Kidney (tissue), 22 donors: ENCODE measurements at places on chromosomes 4 and X. TPM values are rescaled to one million over a fixed set of nuclear protein-coding genes. Genes with fewer than 3 reads are reported as not detected.

CUL4B gene
- total RNA-seq, result 34.7 TPM

HTN1 gene
- total RNA-seq, result not detected

RASSF6 gene
- 8.8 TPM for total RNA-seq

JADE3 gene
- 13.1 TPM for total RNA-seq

SPP1 gene
- 5,484 TPM for total RNA-seq

SUPT20HL1 gene
- not detected for total RNA-seq

CCNA2 gene
- total RNA-seq, result 1.4 TPM

F8 gene
- 41.3 TPM for total RNA-seq

SHOX gene
- total RNA-seq, result not detected

GAGE12F gene
- not detected for total RNA-seq

DNA sequence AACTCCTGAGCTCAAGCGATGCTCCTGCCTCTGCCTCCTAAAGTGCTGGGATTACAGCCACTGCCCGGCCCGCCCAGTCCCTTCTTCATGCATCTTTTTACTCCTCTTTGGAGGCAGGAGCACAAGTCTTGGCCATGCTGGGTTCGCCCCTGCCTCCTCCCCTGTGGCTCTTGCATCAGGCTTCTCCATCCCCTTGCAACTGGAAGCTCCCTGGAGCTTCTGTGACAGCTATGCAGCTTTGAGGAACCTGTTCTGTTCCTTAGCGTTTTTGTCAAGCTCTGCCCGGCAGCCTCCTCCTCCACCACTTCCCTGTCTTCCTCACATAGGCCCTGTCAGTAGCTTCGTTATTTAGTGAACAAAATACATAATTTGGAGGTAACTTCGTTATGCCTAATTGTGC is 73.9 kb downstream of the PSAPL1 start:
- H3K27ac ChIP-seq, result no peak overlapping the region
- no peak overlapping the region for H3K4me3 ChIP-seq
- DNase-seq, result no peak
- no peaks in the 10 kb centered on the region for H3K4me1 ChIP-seq
- H3K27me3 ChIP-seq, result no peaks in the 10 kb centered on the region
- peaks cover 2% of the 10 kb centered on the region for H3K36me3 ChIP-seq

- H3K36me3 ChIP-seq, result no peaks in the 10 kb centered on the region
- H3K4me1 ChIP-seq, result no peaks in the 10 kb centered on the region
- no peak overlapping the region for H3K4me3 ChIP-seq
- H3K27ac ChIP-seq, result no peak overlapping the region
These were observed 62.4 kb upstream of the CRMP1 start for GRCh38 chr4:5955201-5955821.

- no peaks in the 10 kb centered on the region for H3K27me3 ChIP-seq
- H3K36me3 ChIP-seq, result no peaks in the 10 kb centered on the region
- DNase-seq, result no peak
- no peak overlapping the region for H3K27ac ChIP-seq
- peaks cover 12% of the 10 kb centered on the region for H3K4me1 ChIP-seq
These were observed 4.1 kb downstream of the ENPEP start for GRCh38 chr4:110480031-110480549.

- DNase-seq, result no peak
- H3K27ac ChIP-seq, result no peak overlapping the region
- no peaks in the 10 kb centered on the region for H3K36me3 ChIP-seq
- H3K4me1 ChIP-seq, result no peaks in the 10 kb centered on the region
- no peak overlapping the region for H3K4me3 ChIP-seq
These were observed 16.4 kb downstream of the INTS6L start for GRCh38 chrX:135536877-135537276.

DNA sequence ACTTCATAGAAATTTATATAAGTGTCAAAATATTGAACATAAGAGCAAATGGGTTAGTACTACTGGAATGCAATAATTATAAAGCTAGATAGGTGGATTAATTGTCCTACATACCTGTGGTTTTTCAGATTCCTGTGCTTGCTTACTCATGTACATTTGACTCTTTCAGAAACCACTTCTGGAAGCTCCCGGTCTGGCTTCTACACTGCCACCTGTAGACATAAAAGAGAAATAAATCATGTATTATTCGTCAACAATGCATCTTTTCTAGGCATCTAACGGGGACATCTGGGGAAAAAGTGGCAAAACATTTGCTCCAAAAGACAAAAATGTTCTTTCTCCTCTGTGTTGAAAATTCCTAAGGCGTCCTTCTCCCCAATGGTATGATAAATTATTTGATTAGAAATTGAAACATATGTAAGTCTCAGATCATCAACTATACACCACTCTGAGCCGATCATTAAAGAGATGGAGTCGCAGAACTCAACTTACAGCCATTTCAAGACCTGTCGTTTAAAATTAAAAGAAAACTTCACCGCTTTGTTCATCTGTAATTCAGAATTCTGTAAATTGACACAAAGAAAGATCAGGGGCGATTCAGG is 648.7 kb upstream of the DIPK2B start:
- no peaks in the 10 kb centered on the region for H3K36me3 ChIP-seq
- H3K27ac ChIP-seq, result no peak overlapping the region
- no peaks in the 10 kb centered on the region for H3K27me3 ChIP-seq
- DNase-seq, result no peak
- no peak overlapping the region for H3K4me3 ChIP-seq

GRCh38 chrX:143934542-143934941 is 50.7 kb downstream of the UBE2NL start:
- no peak overlapping the region for H3K4me3 ChIP-seq
- no peak overlapping the region for H3K27ac ChIP-seq
- no peaks in the 10 kb centered on the region for H3K36me3 ChIP-seq
- H3K4me1 ChIP-seq, result no peaks in the 10 kb centered on the region

- no peaks in the 10 kb centered on the region for H3K4me1 ChIP-seq
- no peak overlapping the region for H3K27ac ChIP-seq
- H3K4me3 ChIP-seq, result no peak overlapping the region
- H3K27me3 ChIP-seq, result no peaks in the 10 kb centered on the region
These were observed 200.7 kb upstream of the NPY2R start for GRCh38 chr4:155007660-155008176.

DNA sequence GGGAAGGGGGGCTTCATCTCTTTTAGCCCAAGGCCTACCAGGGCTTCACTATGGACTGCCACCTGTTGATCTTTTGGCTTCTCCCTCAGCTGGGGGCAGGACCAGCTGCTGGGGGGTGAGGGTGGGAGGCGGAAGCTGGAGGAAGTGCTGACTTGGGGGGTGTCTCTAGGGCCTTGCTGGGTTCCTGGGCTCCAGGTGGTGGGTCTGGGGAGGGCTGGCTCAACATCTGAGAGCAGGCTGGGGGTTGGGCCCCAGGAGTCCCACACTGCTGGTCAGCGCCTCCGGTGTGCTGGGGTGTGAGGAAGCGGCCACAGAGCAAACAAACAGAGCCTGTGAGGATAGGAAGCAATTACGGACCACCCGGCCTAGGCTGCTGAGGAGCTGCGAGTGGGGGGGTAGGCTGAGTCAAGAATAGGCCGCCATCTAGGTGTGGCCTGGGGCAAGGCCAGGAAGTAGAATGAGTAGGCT is 85.7 kb downstream of the EFNB1 start:
- H3K27ac ChIP-seq, result no peak overlapping the region
- DNase-seq, result peak; percentile 47
- peaks cover 6% of the 10 kb centered on the region for H3K4me1 ChIP-seq
- H3K36me3 ChIP-seq, result no peaks in the 10 kb centered on the region

DNA sequence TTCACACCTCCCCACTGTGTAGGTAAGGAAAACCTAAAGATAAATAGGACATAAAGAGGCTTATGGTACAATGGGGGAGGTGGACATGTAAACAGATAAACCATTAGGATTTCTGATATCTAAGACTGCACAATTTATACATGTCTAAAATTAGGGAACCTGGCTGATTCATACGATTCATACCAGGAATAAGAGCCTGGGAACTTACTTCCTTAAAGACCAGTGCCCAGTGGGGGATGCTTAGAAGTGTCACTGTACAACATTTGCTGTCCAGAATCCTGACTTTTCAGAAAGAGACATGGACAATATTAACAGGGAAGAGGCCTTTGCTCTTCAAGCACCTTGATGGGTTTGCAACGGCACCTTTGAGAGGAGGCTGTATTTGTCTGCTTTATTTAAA is 116.8 kb upstream of the KIT start:
- H3K27ac ChIP-seq, result no peak overlapping the region
- H3K4me3 ChIP-seq, result no peak overlapping the region
- H3K36me3 ChIP-seq, result no peaks in the 10 kb centered on the region
- no peaks in the 10 kb centered on the region for H3K4me1 ChIP-seq
- no peaks in the 10 kb centered on the region for H3K27me3 ChIP-seq

- no peaks in the 10 kb centered on the region for H3K36me3 ChIP-seq
- no peak overlapping the region for H3K4me3 ChIP-seq
- H3K27me3 ChIP-seq, result no peaks in the 10 kb centered on the region
- no peak for DNase-seq
- no peaks in the 10 kb centered on the region for H3K4me1 ChIP-seq
These were observed 129.4 kb upstream of the TENT5D start for GRCh38 chrX:80290834-80291233.

- DNase-seq, result no peak
- no peaks in the 10 kb centered on the region for H3K4me1 ChIP-seq
These were observed 56.2 kb downstream of the BRCC3 start for GRCh38 chrX:155127465-155127864.

- no peaks in the 10 kb centered on the region for H3K36me3 ChIP-seq
- H3K4me1 ChIP-seq, result no peaks in the 10 kb centered on the region
- DNase-seq, result no peak
These were observed 426.0 kb upstream of the NR3C2 start for GRCh38 chr4:148868191-148868590.

GRCh38 chr4:85391071-85391470 is 83.9 kb upstream of the ARHGAP24 start:
- H3K4me1 ChIP-seq, result no peaks in the 10 kb centered on the region
- H3K27ac ChIP-seq, result no peak overlapping the region
- H3K4me3 ChIP-seq, result no peak overlapping the region
- no peaks in the 10 kb centered on the region for H3K36me3 ChIP-seq

DNA sequence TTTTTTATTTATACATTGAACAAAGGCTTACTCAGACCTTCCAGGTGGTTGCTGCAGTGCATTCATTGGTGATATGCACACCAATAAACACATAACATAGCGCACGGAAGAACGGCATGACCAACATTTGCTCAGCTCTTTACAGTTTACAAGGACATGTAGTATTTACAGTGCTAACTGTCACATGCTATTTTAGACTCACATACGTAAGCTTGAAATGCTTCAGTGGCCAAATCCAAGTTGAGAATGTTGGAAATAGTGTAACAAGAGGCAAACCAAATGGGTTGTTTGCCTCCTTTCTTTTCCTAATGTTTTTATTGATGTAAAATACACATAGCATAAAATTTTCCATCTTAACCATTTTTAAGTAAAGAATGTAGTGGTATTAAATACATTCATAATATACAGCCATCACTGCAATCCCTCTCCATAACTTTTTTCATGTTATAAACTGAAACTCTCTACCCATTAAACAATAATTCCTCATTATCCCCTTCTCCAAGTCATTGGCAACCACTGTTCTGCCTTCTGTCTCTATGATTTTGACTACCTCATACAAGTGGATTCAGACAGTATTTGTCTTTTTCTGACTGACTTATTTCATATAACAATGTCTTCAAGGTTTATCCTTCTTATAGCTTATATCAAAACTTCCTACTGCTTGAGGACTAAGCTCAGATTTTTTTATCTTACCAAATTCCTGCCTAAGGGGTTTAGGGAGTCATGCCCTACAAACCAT is 1722.9 kb upstream of the AGA start:
- no peaks in the 10 kb centered on the region for H3K36me3 ChIP-seq
- H3K4me1 ChIP-seq, result no peaks in the 10 kb centered on the region
- H3K27me3 ChIP-seq, result no peaks in the 10 kb centered on the region
- H3K4me3 ChIP-seq, result no peak overlapping the region

GRCh38 chr4:46444318-46445000 is 54.5 kb upstream of the GABRA2 start:
- no peak overlapping the region for H3K27ac ChIP-seq
- H3K27me3 ChIP-seq, result no peaks in the 10 kb centered on the region
- no peaks in the 10 kb centered on the region for H3K36me3 ChIP-seq

- peak; percentile 64 for DNase-seq
- no peaks in the 10 kb centered on the region for H3K36me3 ChIP-seq
- H3K4me1 ChIP-seq, result no peaks in the 10 kb centered on the region
- no peaks in the 10 kb centered on the region for H3K27me3 ChIP-seq
- H3K27ac ChIP-seq, result no peak overlapping the region
These were observed 9.1 kb downstream of the NSG1 start for GRCh38 chr4:4395849-4396627.

- H3K27ac ChIP-seq, result peak overlapping the region; percentile 32
- no peaks in the 10 kb centered on the region for H3K4me1 ChIP-seq
- no peak overlapping the region for H3K4me3 ChIP-seq
- no peak for DNase-seq
These were observed 33.5 kb downstream of the SMS start for GRCh38 chrX:21974011-21974385.

GRCh38 chrX:41921492-41922430 is 1.6 kb downstream of the CASK start:
- H3K36me3 ChIP-seq, result no peaks in the 10 kb centered on the region
- no peaks in the 10 kb centered on the region for H3K27me3 ChIP-seq
- H3K27ac ChIP-seq, result no peak overlapping the region

- peaks cover 3% of the 10 kb centered on the region for H3K36me3 ChIP-seq
- H3K4me1 ChIP-seq, result no peaks in the 10 kb centered on the region
- H3K27ac ChIP-seq, result no peak overlapping the region
- no peak overlapping the region for H3K4me3 ChIP-seq
- no peaks in the 10 kb centered on the region for H3K27me3 ChIP-seq
These were observed 279.1 kb downstream of the ANK2 start for GRCh38 chr4:113328514-113328913.

- no peaks in the 10 kb centered on the region for H3K27me3 ChIP-seq
- no peak overlapping the region for H3K27ac ChIP-seq
- no peaks in the 10 kb centered on the region for H3K36me3 ChIP-seq
- no peaks in the 10 kb centered on the region for H3K4me1 ChIP-seq
- no peak overlapping the region for H3K4me3 ChIP-seq
- DNase-seq, result no peak
These were observed 136.7 kb downstream of the ARHGAP24 start for GRCh38 chr4:85611661-85612060.

DNA sequence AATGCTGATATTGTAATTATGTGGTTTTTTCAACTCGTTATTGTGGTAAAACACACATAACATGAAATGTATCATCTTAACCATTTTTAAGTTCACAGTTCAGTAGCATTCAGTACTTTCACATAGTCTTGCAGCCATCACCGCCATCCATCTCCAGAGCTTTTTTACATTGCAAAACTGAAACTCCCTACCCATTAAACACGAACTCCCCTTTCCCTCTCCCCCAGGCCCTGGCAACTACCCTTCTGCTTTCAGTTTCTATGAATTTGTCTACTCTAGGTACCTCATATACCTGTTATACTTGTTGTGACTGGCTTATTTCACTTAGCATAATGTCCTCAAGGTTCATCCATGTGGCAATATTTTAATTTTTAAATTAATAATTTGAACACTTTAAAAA is 380.6 kb downstream of the MAPK10 start:
- no peak for DNase-seq
- H3K27ac ChIP-seq, result no peak overlapping the region
- no peaks in the 10 kb centered on the region for H3K4me1 ChIP-seq
- H3K4me3 ChIP-seq, result no peak overlapping the region
- no peaks in the 10 kb centered on the region for H3K27me3 ChIP-seq

DNA sequence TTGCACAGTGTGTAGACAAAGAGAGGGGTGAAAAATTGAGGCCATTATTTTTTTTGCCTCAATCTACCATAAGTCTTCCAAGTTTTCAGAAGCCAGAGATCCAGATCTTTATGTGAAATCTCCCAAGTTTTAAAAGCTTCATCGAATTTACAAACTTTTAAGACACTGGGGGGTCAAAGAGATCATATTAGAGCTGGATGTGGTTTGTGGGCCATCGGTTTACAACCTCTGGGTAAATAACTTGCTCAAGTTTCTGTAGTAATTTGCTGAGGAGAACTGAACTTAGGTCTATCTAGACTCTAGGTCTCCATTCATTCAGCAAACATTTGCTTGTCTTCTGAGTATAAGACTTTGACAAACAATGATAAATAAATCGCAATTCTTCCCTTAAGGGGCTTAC is 54.0 kb upstream of the CHRNA9 start:
- no peaks in the 10 kb centered on the region for H3K27me3 ChIP-seq
- H3K4me3 ChIP-seq, result no peak overlapping the region
- H3K27ac ChIP-seq, result no peak overlapping the region
